ENCODE measurements at places on chromosomes 2 and 18.
A peak's percentile ranks its signal among the peaks of the same experiment; 100 is the strongest.

DNA sequence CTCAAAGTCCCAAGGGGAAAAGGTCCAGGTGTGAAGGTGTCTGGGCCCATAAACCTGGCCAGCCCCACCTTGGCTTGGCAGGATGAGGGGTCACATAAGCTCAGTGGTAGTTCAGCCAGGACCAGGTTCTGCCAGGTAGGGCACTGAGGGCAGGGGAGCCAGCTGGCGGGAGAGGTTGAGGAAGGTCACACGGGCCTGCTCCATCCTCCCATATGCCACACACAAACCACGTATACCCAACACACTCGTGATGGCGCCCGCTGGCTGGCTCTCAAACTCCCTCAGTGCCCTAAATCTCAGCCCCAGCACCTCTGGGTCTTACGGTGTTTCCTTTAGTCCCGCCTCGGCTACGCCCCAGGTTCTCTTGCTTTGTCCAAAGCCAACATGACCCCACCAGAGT, 160.5 kb downstream of the ZFP36L2 start:
- DNase-seq: no peak

DNA sequence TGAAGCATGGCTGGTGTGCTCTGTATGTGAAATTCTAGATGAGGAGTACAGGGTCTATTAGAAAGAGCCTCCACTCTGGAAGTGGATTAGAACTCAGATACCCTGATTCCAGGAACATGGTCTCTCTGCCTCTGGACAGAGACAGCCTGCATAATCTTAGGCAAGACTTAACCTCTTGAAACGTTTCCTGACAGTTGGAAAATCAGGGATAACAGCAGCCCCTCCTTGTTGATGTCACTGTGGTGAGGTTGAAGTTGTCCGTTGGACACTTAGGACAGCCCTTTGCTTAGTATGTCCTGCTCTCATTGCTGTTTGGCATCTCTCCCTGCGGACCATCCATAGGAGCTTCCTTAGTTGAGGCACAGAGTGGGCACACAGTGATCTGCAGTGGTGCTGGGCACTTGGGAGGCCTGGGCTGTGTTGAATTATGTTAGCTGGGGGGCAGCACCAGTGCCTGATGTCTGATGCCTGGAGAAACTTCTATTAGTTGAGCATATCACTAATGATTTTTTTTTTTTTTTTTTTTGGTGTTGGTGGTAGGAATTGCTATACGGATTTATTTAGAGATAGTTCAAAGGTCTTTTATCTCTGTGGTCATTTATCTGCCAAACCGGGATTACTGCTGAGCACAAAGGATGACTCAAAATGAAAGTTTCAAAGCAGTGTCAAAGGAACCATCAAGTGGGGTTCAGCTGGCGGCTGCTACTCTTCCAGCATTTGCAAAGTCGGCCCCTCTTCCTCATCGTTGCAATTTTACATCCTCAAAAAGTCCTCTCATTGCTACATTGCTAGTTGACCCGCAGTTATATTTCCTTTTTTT, 28.8 kb downstream of the SETBP1 start:
- no peak for DNase-seq

DNA sequence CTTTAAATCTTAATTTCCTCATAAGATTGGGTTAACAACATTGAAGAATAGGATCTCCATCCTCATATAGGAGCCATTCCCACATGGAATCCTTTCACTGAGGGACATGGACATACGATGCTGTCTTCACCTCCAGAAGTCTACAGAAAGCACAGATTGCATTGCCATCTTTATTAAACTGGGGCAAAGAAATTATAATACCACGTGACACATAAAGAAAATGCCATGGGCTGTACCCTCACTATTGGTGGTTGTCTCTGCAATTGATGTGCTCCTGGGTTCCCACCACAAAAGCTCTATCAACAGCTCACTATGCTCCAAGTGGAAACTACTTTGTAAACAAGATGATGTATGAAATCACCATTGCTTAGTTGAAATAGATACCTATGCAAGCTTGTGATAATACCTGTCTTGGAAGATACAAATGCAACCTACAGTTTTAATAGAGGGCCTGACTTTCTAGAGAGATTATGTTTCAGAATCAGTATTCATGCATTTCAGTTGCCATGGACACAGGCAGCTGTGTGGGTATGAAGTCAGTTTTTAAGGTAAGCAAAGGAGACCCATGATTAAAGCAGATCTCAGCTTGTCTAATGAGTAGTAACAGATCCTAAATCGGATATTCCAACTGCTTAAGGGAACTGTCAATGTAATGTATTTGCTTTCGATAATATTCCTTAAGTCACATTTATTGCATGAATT, 337.0 kb downstream of the RAD51AP2 start:
- DNase-seq: no peak

DNA sequence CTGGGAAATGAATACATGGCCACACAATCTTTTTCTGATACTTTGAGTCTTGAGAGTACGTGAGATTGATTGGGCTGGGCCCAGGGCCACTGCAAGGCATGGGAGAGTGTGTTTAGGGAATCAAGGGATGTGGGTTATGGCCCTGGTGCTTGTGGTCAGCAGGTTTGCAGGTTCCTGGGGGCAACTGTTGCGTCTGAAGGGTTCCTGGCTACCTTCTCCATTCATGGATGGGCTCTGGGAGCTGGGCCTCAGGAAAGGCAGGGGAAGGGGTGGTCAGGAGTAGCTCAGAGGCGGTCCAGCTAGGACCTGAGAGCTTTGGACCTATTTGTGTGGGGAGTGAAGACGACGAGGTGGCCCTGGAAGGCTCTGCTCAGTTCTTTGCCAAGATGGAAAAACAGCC, 8.4 kb upstream of the ZAP70 start:
- no peak for DNase-seq

DNA sequence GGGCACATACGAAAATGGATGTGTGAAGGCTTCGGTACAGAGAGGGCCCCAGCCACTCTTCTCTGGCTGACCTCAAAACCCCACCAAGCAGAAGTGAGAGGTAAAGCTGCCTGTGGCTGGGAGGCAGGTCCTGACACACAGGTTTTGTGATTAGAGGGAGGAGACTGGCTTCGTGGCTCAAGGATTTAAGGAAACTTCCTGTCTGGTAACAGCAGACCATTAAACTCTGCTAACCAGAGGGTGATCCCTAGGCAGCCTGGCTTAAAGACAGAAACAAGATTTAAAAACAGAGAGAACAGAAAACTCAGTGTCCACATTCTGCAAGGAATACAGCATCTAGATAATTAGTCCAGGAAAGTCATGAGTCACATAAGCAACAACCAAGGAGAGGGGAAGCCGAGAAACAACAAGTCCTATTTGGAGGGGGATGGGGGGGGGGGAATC, 101.9 kb downstream of the NFATC1 start:
- no peak for DNase-seq

GRCh38 chr2:177002983-177003382, 209.6 kb upstream of the HNRNPA3 start:
- no peak for DNase-seq

DNA sequence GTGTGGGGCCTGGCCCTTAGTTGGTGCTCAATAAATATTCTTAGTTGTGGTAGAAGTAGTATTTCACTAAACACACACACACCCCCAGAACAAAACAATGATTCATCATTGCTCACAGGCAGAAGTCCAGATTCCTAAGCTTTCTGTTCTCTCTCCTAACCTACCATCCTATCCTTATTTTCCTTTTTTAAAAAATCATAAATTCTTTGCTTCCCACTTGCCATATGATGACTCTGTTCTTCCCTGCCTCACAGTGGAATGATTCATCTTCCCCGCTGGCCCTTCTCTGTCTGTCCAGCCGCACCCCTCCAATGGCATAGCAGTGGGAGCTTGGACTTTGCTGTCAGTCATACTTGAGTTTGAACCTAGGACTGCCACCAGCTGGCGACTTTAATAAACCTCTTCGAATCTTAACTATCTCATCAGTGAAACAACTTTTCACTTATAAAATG, 5.2 kb downstream of the EML6 start:
- no peak for DNase-seq

GRCh38 chr18:33540392-33540791, 37.6 kb upstream of the ASXL3 start:
- no peak for DNase-seq

- no peak for DNase-seq
These were observed 38.3 kb downstream of the IL1RL2 start for GRCh38 chr2:102224824-102225739.

GRCh38 chr2:239164335-239164871, 236.4 kb downstream of the HDAC4 start:
- DNase-seq: no peak

GRCh38 chr18:48777026-48777743, 173.6 kb downstream of the SMAD7 start:
- peak; percentile 24 for DNase-seq

- DNase-seq: no peak
These were observed 6.4 kb upstream of the PSMD1 start for GRCh38 chr2:231050018-231050901.

GRCh38 chr2:215435280-215435869, 493 bp downstream of the FN1 start:
- no peak for DNase-seq
